Stimulated activated effector memory CD8-positive, alpha-beta T cell treated with anti-CD3 and anti-CD28 coated beads, Interleukin-12 subunit alpha, Interleukin-12 subunit beta, amount 100 ng/mL, for 72 hours (primary cell): ENCODE measurements at places on chromosomes 2 and 18.

DNA sequence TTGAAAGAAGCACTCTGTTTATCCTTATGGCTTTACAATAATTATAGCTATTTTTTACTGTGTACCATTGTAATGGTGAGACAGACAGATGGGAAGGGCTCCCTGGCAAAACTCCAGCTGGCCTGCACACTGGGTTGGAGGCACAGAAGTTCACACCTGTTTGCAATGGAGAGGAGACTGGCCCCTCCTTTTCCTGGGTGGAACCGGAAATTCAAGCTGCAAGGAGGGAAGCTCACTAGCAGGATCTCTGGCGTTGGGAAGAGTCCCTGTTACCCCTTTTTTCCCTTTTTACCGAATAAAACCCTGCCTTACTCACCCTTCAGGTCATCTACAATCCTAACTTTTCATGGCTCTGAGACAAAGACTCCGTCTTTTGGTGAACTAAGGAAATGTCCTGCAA lies 100.3 kb upstream of the TFPI start:
- DNase-seq = no peak

DNA sequence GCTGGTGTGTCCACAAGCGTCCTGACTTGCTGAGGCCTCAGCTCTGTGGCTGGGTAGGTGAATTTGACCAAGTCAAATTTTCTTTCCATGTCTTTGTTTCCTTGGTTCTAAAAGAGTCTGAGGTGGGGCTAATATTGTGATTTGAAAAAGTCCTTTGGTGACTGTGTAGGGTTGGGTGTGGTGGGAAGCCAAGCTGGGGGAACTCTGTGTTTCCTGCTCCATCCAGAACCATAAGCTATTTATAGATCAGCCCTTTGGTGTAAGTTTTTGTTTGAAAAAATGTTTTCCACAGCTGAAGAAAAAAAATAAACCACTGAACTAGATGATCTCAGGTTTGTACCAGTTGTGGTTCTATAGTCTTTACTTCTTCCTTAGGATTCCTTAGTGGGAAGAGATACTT lies 462.7 kb downstream of the TGIF1 start:
- no peak for DNase-seq

- DNase-seq = no peak
Measured at GRCh38 chr2:32260376-32260775, 4.3 kb downstream of the NLRC4 start.

DNA sequence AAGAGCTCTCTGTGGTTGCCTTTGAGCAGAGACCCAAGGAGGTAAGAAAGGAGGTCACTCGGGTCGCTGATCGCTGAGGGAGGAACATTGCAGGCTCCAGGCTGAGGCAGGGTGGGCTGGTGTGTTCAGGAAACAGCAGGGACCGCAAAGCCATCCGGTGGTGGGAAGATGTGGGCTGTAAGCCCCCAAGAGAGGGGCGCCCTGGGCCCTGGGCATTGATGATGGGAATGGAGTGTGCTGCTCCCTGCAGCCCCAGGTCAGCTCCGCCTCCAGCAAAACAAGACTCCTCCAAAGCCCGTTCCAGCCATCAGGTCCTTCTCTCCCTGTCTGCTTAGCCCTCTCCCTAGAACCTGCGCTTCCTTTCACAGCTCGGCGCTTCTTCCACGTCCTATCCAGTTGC lies 229.7 kb downstream of the KLHL29 start:
- DNase-seq = no peak

DNA sequence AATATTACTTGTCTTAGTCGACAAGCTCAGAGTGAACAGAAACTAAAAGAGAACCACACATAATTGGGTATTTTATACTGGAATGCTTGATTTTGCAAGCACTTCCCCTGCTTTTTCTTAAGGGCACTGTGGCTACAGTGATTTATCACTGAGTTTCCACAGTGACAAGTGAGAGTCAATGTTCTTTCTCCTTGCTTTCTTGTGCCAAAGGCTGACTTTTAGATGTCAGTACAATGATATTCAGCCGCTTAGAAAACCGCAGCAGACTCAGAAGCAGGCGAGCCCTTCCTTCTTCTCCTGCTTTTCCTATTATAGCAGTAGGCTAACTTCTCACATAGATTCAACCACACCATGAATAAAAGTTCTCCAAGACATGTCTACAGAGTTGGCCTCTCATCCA lies 1603.6 kb upstream of the NXPH2 start:
- no peak for DNase-seq
